Astrocyte of the cerebellum (primary cell): ENCODE measurements at places on chromosomes 11 and 22.
A peak's percentile ranks its signal among the peaks of the same experiment; 100 is the strongest.

GRCh38 chr11:61717286-61718033, 35.0 kb upstream of the MYRF start:
- DNase-seq, result no peak

GRCh38 chr11:68813773-68814172, 27.9 kb downstream of the CPT1A start:
- DNase-seq, result no peak

GRCh38 chr11:79919350-79919749, 478.5 kb upstream of the TENM4 start:
- no peak for DNase-seq

DNA sequence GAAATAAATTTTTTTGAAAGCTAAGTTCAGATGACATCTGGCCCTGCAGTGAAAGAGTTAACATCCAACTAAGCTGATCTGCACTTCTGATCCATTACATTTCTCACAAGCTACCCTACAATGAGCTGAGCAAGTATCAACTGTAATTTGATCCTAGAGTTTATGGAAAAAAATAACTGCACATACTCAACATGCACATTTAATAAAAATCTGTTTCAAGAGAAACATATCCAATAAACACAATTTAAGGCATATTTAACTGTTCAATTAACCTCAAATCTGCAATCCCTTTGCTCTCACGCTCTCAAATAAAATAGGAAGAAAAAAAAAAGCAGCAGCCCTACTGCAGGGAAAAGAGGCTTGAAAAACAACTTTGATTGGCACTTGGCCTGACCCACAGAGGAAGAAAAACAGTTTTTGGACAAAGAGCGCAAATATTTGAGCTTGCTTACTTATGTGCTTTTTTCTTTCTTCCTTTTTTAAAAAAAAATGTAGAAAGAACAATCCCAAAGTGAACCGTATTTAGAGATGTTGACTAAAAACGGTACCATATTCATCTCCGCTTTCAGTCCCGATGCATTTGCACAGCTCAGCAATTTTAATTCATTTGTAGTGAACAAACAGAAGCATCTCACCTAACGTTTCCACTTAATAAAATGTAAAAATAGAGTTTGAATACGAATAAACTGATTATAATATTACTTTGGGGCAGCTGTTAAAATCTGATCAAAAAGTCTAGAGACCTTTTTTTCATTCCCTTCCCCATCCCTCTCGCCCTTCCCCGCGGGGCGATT, 1.6 kb downstream of the SESN3 start:
- no peak for DNase-seq

DNA sequence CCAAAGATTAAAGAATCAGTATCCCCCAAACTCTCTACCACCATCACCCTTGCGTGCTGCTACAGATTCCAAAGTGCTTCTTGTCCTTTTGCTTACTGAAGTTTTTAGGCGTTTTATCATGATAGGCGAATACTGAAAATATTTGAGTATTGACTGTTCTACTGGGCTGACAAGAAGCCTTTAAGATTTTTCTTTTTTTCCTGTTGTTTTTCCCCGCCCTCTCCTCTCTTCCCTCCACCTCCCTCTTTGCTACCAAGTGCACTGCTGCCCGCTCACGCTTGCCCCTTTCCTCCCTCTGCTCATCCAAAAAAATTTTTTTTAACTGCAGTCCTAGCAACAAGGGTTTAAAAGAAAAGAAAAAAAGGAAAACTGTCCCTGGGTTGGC, 679 bp downstream of the SPCS2 start:
- DNase-seq, result no peak

DNA sequence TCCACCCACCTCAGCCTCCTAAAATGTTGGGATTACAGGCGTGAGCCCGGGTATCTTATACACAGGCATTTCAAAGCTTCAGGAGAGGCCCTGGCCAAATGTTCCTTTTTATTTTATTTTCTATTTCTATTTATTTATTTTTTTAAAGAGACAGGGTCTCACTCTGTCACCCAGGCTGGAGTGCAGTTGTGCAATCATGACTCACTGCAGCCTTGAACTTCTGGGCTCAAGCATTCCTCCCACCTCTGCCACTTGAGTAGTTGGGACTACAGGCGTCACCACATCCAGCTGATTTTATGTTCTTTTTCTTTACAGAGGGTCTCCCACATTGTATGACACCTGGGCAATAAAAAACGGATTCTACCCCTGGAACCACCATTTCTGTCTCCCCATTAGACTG, 71.2 kb downstream of the FBXO7 start:
- DNase-seq, result no peak

DNA sequence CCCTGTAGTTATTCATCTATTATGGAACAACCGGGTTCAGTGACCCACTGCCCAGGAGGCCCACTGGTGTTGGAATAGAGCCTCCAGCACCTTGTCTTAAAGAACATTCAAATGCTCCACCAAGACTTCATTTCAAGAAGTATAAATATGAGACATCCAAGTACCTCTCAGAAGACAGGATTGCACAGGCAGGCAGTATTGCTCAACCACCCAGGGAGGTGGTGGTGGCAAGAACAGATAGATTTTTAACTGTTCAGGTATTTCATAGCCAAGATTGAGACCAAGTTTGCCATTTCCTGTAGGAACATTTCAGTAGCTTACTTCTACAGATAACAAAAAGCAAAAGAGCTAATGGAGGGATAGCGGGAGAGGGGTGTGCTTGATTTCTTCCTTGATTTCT, 78.7 kb downstream of the COMMD9 start:
- no peak for DNase-seq

GRCh38 chr11:25159341-25159740, 662.5 kb downstream of the LUZP2 start:
- DNase-seq, result peak; percentile 6

DNA sequence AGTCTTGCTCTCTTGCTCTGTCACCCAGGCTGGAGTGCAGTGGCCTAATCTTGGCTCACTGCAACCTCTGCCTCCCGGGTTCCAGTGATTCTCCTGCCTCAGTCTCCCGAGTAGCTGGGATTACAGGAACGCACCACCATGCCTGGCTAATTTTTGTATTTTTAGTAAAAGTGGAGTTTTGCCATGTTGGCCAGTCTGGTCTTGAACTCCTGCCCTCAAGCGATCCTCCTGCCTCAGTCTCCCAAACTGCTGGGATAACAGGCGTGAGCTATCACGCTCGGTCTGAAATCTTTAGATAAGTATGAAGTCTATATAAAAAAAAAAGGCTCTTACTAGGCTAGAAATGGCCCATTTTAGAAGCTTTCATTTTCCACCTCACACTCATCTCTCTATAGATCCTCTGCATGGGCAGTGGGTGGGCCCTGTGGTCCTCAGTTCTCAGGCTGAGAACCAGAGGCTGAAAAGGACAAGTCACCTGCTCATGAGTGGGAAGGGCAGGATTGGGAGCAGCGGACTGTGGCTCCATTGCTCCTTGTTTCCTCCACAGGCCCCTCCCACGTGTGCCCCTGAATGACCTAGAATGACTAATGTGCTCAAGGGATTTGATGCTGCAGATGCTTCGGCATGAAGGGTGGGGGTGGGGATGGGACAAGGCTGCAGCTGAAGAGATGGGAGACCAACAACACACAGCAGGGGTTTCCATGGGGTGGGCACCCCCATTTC, 19.8 kb upstream of the PRAME start:
- DNase-seq, result no peak

GRCh38 chr11:18696638-18697225, 1.8 kb upstream of the TMEM86A start:
- DNase-seq, result no peak
